ENCODE measurements at places on chromosomes 5 and 9.
A peak's percentile ranks its signal among the peaks of the same experiment; 100 is the strongest.

- DNase-seq, result no peak
These were observed 598.2 kb downstream of the PRELID2 start for GRCh38 chr5:145236983-145237382.

DNA sequence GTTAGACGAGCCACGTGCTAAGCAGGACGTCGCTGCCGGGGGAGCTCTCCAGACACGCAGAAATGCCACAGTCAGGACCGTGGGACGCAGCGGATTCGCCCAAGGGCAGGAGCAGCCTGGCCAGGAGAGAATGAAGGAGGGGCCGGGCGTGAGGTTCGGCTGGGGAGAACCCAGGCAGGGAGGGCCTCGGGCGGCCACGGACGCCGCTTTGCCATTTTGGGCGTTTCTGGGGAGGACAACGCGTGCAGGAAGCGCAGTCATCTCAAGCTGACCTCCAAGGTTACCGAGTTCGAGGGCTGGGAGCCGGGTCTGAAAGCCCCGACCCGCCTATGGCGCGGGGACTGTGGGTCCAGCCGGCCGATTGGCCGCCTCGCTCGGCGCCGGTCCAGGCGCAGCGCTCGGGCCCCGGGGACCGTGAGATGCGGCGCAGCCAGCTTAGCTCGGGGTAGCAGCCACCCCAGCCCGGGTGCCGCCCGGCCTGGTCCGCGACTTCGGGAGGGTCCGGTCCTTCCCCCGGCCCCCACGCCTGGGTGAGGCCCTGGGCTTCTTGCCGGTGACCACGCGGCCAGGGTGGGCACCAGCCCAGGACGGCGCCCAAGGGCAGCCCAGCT is 760 bp upstream of the MAN1B1 start:
- DNase-seq, result peak; percentile 68

GRCh38 chr5:117859176-117859575 is 1129.2 kb downstream of the DTWD2 start:
- no peak for DNase-seq

GRCh38 chr9:3028535-3028934 is 184.6 kb upstream of the PUM3 start:
- no peak for DNase-seq

- no peak for DNase-seq
These were observed 47.4 kb upstream of the ATG10 start for GRCh38 chr5:81924442-81924841.

- DNase-seq, result no peak
These were observed 6.4 kb downstream of the SLC26A2 start for GRCh38 chr5:149966946-149967345.

DNA sequence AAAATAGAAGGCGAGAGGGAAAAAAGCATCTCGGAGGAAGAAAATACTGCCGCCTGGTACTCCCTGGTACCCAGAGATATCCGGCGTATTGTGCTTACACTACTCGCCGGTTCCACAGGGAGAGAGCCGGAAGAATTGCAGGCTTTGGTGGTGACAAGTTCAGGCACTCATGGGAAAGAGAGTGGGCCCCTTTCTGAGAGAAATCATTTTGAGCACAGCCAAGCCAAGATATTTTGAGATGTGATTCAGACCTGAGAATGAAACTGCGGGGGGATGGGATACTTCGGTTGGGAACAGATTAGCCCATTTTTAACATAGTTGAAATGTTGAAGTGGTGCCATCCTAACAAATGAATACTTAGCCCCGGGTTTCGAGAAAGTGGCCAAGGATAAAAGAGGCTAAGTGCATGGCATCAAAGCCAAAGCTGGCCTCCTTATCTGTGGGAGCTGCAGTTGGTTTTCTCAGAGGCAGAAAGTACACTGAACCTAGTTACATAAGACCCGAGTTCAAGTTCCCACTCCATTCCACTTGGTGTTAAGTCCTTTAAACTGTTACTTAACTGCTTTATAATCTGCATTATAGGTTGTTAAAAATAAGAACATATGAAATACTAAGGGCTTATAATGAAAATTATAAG is 62.7 kb downstream of the SLC1A3 start:
- DNase-seq, result no peak

Measured in DMS53 (cell line).